ENCODE measurements at places on chromosomes 16 and 17. TPM values are rescaled to one million over a fixed set of nuclear protein-coding genes. Genes with fewer than 3 reads are reported as not detected.

GRCh38 chr17:44390250-44390870 lies 911 bp upstream of the ITGA2B start:
- no peak for DNase-seq

DNA sequence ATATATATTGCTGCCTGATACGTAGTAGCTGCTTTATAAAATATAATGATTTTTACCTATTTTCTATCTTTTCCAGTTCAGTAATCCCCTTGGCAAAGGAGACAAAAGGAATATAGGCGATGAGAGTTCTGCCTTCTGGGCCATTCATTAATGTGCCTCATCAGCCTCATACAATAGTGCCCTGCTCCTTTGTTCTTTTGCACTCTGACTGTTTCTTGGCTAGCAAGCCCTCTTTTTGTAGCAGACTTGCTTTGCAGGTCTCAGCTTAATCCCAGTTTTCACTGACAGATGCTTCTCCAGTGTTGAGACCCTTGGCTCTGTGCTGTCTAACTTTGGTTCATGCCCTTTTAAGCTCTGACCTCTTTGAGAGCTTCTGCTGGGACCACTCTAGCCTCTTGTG lies 10.4 kb downstream of the HSD17B2 start:
- no peak for DNase-seq

GRCh38 chr17:4150096-4150495 lies 7.1 kb downstream of the CYB5D2 start:
- no peak for DNase-seq

DNA sequence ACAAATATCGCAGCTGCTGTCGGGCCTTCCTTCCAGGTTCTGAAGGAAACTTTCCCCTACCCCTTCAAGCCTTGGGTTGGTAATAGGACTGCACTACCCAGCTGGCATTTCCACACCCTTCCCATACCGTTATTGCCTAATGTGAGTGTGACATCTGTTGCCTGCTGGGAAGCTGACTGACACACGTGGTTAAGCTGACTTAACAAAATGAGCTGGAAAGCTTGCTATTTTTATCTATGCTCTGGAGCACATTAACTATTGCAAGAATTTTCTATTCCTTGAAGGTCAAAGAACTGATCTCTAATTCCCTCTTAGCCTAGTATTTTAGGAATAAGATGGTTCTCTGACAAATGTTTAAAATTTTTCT lies 79.5 kb downstream of the PMP22 start:
- DNase-seq, result no peak

DNA sequence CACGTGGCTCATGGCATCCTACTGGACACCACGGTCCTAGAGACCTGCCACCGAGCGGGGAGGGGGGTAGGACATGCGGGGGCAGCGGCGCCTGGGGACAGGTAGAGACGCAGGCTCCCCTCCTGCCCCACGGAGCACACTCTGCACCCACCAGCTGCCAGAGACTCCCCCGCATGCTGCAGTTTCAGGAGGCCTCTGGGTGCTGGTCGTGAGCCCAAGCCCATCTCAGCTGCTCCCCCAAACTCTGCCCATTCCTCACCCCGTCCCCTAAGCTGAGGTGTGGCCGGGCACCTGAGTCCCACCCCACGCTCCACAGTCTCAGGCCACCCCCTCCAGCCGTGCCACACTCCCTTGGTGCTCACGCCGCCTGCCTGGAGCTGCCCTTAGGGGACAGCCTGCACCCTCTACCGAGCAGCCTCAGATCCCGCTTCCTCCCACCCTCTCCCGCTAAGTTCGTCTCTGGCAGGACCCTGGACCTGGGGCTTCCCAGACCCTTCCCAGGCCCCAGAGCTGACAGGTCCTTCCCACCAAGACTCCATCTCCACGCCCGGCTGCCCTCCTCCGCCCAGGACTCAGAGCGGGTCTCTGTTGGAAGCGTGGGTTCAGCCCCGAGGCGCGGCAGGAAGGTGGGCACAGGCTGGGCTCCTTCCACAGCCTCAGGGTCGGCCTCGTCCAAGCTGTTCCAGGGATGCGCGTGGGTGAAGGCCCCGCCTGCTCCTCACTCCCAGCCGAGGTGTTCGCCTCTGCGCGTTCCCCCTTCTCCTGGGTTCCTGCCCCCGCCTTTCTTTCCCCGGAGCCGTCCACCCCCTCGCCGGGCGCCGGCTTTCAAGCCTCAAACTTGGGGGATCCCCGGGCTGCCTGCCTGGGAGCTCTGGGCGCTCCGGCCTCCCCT lies 1.3 kb downstream of the RAB40B start:
- no peak for DNase-seq

- peak; percentile 84 for DNase-seq
Measured at GRCh38 chr17:879546-880442, 97.6 kb downstream of the MRM3 start.

GRCh38 chr17:41962111-41962510 lies 4.5 kb upstream of the CNP start:
- DNase-seq, result no peak

GRCh38 chr17:58320570-58321323 lies 7.8 kb downstream of the TSPOAP1 start:
- no peak for DNase-seq

DNA sequence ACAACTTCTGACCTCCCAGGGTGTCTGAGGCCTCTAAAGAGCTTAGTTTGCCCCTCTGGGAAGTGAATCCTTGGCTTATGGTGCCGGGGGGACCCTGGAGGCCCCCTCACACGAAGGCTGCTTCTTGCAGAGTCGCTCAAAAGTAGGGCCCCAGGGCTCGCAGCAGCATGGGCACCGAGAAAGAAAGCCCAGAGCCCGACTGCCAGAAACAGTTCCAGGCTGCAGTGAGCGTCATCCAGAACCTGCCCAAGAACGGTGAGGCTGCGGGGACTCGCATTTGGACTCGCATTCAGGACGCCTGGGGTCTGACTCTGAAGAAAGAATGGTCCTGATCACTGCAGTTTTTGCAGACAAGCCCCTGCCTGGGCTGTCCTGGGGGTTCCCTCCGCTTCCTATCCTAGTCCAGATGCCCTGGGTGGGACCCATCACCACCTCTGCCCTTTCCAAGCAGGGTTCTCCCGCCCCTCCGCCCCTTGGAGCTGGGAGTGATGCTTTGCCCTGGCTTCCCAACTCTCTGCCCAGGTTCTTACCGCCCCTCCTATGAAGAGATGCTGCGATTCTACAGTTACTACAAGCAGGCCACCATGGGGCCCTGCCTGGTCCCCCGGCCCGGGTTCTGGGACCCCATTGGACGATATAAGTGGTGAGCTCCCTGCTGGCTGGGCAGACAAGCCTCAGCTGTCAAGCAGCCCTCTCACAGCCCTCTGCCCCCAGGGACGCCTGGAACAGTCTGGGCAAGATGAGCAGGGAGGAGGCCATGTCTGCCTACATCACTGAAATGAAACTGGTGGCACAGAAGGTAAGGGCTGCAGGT lies 698 bp downstream of the ACBD4 start:
- peak; percentile 23 for DNase-seq

DNA sequence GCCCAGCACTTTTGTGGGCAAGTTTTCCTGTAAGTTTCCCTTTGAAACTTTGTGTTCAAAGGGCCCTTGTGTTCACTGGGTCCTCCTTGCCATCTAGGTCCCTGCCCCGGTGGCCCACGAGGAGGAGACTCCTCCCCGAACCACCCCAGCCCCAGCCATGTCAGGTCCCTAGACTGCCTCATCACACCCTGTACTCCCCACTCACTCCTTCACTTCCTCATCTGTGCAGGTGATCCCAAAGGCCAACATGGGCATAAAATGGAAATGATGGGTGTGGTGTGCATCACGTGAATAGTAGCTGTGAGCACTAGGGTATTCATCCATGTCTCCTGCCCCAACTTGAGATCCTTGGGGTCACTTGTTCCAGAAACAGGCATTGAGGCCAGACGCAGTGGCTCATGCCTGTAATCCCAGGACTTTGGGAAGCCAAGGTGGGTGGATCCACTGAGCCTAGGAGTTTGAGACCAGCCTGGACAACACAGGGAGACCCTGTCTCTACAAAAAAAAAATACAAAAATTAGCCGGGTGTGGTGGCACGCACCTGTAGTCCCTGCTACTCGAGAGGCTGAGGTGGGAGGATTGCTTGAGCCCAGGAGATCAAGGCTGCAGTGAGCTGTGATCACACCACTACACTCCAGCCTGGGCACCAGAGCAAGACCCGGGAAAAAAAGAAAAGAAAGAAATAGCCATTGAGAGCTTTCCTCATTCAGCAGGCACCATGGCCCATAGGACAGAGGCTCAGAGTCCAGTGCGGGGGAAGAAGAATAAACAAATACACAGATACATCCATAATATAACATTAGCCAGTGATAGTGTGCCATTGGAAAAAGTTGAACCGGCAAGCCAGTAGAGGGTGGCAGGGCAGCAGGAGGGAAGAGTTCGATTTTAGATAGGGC lies 74.5 kb downstream of the KATNIP start:
- no peak for DNase-seq

- no peak for DNase-seq
Measured at GRCh38 chr17:5260542-5260941, 21.5 kb upstream of the RABEP1 start.

- no peak for DNase-seq
Measured at GRCh38 chr17:8137645-8138373, 13.9 kb upstream of the HES7 start.

Gene STAT5B
- 42.4 TPM for total RNA-seq

Gene AOC3
- 96.4 TPM for total RNA-seq

Gene MIEF2
- 16.8 TPM for total RNA-seq

Gene ZNF267
- 8.5 TPM for total RNA-seq

Gene DUXB
- not detected for total RNA-seq

Gene GPR179
- total RNA-seq, result not detected

Gene MGAT5B
- 0.15 TPM for total RNA-seq

Gene NME3
- 43.4 TPM for total RNA-seq

Gene KRTAP4-5
- not detected for total RNA-seq

Gene MYH13
- not detected for total RNA-seq

Gene CES3
- total RNA-seq, result 0.63 TPM

Gene ACE
- total RNA-seq, result 4.3 TPM
